ENCODE measurements at places on chromosomes 3 and 15.

- DNase-seq = no peak
Measured at GRCh38 chr3:189210251-189210770, 38.5 kb downstream of the TPRG1 start.

DNA sequence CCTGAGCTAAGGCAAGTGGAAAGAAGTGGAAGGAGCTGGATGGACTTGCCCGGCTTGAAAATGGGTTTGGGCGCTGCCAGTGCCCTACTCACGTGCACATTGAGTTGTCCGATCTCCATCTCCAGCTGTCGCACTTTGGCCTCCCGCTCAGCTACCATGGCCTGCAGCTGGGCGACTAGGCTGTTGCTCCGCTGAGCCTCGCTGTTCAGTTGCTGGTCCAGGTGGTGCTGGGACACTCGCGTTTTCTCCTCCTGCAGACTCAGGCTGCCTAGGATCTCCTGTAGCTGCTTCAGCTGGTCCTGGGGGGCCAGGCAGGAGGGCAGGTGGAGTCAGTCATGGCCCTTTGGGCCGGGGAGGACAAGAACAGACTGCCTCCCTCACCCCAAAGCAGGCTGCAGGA, 33.0 kb upstream of the HHATL start:
- peak; percentile 19 for DNase-seq

DNA sequence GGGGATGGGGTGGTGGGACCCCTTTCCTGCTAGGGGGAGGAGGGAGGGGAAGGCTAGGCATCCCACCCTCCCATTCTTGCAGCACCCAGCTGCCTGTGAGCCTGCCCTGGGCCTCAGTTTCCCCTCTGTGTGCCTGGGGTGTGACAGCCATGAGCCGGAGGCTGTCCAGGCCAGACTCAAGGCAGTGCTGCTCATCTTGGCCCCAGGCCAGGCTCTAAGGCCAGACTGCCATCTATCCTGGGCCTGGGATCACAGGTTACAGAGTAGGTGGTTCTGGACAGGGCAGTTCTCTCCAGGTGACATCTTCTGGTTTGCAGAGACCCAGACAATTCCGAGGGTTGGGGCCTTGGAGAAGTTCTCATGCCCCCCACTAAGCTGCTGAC, 3.3 kb upstream of the VILL start:
- DNase-seq = no peak

GRCh38 chr15:58308742-58309355, 122.9 kb upstream of the LIPC start:
- no peak for DNase-seq

Measured in activated CD8-positive, alpha-beta memory T cell treated with anti-CD3 and anti-CD28 coated beads for 24 hours (primary cell).